Skeletal muscle cell (primary cell): ENCODE measurements at places on chromosomes 6 and 20.

GRCh38 chr6:169589293-169589692, 112.5 kb downstream of the WDR27 start:
- no peak for DNase-seq

DNA sequence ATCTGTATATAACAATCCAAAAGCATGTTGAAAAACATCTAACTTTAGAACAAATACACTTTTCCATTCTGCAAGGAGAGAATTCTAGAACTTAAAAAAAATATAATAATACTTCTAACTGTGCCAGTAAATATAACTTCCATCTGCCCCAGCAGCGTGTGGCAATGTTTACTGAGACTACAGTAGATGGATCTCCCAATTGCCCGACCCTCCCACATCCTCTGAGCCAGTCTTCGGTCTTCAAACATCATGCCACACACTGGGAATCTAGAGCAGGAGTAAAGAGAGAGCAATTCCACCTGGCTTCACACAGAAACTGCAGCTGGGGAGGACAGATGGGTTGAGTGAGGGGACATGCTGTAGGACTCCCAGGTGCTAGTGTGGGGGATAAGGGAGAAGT, 121.3 kb upstream of the NHSL1 start:
- DNase-seq: no peak

GRCh38 chr20:62587757-62588402, 54.4 kb upstream of the SLCO4A1 start:
- DNase-seq: no peak

DNA sequence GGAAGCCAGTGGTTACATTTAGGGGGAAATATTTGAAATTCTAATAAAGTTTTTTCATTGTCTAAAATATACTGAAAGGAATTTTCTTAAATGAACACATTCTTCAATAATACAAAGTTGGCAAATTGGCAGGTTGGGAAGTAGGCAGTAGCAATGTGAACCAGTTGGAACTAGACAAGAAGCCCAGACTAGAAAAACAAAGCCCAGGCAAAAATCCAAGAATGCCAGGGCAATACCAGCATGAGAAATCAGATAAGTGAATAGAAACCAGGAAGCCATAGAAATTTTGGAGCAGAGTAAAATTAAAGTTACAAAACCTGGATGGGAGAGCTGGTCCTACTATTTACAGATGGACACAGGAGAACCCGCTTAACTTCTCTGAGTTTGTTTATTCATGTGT, 52.2 kb downstream of the TPBG start:
- no peak for DNase-seq

DNA sequence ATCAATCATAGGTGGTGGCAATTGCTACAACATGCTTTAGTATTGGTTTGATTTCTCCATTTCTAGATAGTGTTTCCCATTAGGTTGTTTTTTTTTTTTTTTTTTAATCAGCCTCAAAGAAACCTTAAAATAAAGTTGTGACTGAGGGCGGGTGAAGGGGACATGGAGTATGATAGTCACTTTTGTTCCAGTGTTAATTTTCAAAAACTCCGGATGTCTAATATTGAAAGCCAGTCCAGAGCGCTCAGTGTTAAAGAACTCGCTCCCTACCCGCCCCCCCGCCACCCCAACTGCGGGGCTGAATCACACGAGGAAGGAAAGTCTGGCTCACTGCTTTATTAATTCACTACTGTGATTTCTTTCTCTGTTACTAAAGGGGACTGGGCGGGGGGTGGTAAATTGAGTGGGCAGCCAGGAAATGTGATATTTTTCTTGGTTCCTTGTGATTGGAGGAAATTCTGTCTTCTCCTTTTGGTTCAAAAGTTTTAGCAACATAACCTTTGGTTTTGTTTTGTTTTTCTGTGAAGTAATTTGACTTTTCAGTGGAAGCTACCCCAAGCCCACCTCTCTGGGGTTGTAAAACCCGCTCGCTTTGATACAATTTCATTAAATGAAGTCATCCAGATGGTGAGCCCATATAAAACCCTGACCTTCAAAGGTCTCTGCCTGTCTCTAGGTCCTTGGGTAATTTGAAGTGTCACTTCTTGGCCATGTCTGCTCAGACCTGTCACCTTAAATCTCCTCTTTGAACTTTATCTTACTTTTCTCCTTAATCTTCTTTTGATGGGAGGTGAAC, 38.0 kb downstream of the TNFAIP3 start:
- DNase-seq: no peak
